ENCODE measurements at places on chromosomes 3 and 15.

- no peak for DNase-seq
Observed at GRCh38 chr3:57923752-57924151, 84.5 kb upstream of the FLNB start.

DNA sequence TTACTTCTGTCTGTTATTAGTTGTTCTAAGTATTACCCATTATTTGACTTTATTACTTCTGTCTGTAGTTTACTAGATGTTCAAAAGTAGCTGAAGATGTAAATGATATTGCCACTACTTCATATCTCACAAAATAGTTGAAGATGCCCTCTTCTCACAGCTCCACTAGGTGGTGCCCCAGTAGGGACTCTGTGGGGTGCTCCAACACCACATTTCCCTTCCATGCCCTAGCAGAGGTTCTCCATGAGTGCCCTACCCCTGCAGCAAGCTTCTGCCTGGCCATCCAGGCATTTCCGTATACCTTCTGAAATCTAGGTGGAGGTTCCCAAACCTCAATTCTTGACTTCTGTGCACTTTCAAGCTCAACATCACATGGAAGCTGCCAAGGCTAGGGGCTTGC is 80.8 kb downstream of the KCNH8 start:
- no peak for DNase-seq

- no peak for DNase-seq
Observed at GRCh38 chr15:77481670-77482069, 61.0 kb downstream of the HMG20A start.

DNA sequence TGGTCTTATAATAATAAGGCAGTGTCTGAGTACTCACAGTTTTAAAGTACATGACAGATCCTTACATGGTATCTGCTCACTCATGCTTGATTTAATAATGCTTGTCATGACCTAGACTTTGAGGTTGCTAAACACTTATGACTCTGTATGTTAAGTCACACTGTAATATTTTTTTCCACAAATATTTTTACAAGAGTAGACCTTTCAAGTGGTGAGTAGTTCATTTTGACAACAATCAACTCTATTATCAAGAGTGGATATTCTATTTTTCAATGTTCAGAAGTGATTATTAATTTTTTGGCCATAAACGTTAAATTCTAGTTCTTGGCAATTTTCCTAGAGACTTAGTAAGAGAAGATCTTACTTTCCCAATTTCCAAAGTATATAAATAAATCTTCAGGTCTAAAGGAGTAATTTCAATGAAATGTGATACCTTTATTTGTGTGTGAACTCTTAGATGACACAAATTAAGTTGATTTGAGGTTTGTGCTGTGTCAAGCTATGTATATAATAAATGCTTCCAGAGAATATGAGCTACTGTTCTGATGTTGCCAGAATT is 104.5 kb downstream of the NLGN1 start:
- DNase-seq, result no peak

DNA sequence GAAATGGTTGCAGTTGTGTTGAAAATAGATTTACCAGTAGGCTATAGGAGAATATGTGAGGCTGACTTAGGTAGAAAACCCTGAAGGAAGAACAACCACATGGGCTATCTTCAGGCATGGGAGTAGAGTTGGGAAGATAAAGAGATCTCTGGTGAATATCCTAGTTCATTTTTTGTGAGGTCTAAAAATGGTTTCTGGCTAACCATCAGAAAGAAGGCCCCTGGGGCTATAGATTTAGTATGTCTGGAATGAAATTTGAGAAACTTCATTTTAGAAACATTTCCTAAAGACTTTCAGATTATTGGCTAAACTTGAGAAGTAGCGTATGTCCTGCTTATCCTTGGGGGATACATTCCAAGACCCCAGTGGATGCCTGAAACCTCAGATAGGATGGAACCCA is 148.2 kb downstream of the NAALADL2 start:
- no peak for DNase-seq

GRCh38 chr3:62793946-62794345 is 81.3 kb downstream of the CADPS start:
- no peak for DNase-seq

DNA sequence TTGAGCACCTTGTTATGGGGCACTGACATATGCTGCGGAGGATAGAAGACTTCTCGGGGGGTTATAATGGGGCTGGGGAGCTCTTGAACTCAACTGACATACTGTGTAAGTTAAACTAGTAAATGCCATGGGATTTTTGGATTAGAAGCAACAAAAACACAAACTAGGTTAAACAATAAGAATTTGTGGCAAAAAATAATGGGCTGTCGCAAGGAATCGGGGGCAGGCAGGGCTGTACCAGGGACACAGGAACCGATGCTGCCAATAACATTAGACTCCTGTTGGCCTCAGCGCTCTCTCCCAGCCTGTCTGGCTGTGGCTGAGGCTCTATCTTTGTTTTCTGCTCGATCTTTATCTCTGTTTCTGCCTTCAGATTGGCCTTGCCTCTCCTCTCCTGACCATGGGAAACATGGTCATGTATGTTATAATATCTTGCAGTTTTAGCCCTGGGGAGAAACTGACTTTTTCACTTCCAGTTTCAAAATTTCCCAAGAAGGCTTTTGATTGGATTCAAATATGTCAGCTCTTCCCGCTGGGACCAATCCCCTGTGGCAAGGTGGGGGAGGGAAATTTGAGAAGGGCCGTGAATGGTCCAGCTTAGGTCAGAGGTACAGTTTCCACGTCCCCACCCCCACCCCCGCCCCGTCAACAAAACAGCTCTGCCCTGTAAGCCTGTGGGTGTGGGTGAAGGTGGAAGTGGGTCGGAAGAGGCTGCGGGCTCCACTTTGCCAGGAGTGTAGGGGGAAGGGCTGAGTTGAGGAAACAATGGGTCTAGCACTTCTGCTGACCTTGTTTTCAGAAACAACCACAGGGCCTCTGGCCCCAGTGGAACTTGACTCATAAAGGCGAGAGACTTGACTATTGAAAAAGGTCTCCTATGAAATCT is 161.1 kb upstream of the TBL1XR1 start:
- DNase-seq, result no peak

DNA sequence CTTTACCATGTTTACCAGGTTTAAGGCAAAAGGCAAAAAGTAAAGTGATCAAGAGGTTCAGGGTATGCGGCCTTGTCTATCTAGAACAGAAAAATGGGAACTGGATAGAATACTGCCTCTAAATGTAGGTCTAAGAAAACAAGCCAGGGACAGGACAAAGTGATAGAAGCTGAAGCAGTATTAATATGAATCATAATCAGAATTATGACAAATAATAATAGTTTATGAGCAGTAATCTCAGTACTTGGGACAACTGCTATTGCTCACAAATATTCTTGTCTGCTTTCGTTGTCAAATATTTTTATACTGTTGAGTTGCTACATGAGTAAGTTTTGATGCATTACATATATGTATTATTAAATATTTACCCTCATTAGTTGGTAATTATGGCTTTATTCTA is 356.9 kb upstream of the RBMS3 start:
- no peak for DNase-seq

DNA sequence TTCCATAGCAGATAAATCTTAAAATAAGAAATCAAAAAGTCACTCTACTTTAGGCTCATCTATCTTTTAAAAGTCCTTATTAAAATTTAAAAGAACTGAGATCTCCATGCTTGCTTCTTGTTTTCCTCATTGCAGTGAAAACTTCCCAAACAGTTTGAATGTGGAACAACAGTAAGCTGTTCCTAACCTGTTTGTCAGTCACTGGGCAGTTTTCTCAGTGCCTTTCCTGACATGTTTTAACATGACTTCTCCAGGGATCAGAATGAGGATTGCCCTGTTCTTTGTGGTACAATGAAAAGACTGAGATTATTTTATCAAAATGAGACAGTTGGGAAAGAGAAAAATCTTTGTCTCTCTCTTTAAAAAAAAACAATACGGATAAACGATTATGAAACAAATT is 774 bp downstream of the GPR87 start:
- DNase-seq, result no peak

- DNase-seq, result no peak
Observed at GRCh38 chr3:129239991-129240390, 9.4 kb upstream of the COPG1 start.

DNA sequence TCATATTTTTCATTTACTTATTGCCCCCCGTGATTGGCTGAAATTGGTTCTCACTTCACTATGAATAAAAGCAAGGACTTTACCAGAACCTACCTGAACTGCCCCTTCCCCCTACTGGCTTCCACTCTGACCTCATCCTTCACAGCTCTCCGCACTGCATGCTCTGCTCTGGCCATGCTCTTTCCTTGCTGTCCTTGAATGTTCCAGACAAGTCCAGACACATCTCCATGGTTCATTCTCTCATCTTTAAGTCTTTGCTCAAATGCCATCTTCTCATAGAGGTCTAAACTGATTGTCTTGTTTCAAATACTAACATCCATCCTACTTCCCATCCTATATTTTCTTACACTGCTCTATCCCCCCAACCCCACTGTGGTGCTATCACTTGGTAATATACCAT is 129.4 kb downstream of the CHST2 start:
- no peak for DNase-seq

DNA sequence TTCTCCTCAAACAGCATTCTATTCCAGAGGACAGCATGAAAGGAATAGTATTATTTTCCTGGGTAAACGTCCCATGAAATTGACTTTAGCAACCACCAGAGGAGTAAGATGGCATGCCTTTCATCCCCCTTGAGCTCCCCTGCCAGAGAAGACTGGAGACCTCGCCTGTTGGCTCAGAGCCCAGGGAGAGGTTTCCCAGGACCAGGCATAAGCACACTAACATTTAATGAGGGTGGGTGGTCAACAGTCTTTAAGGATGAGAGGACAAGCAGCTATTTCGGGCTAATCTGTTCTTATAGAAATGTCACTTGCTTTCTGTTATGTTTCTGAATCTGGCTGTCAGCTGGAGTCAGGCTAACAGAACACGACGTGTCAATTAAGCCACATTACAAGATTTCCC is 390.5 kb downstream of the GABRG3 start:
- DNase-seq, result no peak

- DNase-seq, result no peak
Observed at GRCh38 chr3:30354972-30355371, 251.4 kb upstream of the TGFBR2 start.

DNA sequence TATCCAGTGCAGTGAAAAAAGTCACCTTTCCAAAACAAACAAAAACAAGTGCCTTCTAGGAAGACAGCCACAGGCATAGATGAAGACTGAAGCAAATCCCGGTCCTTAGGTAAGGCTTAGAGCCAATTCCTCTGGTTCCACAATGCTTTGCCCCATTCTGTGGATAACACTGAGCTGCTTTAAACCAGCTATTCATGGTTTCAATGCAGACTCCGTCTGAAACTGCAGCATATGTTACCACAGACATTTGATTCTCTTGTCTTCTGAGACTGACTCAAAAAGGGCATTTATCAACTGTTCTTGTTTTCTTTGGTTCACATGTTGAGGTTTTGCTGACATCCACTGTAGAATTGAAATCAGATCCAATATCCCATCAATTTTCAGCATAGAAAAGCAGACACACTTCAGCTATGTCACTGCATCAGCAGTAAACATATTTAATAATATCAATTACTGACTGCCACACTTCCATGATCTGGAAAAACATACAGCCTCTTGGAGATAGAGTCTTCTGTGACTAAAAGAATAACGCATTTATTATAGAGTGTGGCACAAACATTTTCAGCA is 659.3 kb downstream of the ROBO2 start:
- no peak for DNase-seq

DNA sequence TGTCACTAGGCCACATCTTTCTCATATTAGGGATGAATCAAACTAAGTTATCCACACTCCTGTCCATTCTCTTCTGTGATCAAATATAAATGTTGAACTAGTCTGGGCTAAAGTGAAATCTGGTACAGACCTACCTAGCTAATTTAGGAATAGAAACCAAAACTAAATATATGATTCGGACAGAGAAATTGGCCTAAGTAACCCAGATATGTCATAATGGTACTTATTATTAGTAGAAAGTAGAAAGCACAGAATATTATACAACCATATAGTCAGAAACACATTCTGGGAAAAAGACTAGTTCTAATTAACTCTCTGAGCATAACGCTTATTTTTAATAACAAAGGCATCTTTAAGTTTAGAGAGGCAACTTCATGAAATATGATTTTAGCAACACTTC is 389.0 kb downstream of the LSAMP start:
- no peak for DNase-seq

DNA sequence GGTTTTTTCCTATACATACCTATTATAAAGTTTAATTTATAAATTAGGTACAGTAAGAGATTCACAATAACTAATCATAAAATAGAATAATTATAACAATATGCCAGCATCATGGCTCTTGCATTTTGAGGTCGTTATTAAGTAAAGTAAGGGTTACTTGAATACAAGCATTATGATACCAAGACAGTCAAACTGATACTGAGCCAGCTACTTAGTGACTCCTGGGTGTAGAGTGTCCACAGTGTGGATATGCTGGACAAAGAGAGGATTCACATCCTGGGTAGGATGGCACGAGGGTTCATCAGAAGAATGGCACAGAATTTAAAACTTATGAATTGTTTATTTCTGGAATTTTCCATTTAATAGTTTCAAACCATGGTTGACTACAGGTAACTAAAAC is 157.2 kb upstream of the IL12A start:
- DNase-seq, result no peak

DNA sequence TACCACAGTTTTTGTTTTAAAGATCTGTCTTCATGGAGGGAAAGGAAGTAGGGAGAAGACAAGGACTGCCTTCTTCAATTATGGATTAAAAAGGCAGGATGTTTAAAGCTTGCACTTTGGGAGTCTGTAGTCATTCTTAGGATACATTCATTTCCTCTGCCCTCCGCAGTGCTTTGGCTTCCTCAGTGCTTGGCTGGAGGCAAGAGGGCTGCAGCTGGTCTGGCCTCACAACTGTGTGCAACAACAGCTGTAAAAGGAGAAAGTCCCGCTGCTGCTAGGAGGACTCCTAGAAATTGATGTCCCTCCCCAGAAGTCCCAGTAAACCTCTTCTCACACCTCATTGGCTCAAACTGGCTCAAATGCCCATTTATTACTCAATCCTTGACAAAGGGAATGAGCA is 54.4 kb upstream of the PPP2R3A start:
- no peak for DNase-seq

- no peak for DNase-seq
Observed at GRCh38 chr3:99875581-99875928, 57.9 kb downstream of the CMSS1 start.

DNA sequence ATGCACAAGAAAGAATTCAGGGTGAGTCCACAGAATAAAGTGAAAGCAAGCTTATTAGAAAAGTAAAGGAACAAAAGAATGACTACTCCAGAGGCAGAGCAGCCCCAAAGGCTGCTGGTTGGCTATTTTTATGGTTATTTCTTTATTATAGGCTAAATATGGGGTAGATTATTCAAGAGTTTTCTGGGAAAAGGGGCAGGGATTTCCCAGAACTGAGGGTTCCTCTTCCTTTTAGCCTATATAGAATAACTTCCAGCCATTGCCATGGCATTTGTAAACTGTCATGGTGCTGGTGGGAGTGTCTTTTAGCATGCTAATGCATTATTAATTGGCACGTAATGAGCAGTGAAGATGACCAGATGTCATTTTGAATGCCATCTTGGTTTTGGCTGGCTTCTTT is 13.6 kb downstream of the GLDN start:
- no peak for DNase-seq
